ENCODE measurements at places on chromosomes 12 and 14. TPM values are rescaled to one million over a fixed set of nuclear protein-coding genes. Genes with fewer than 3 reads are reported as not detected.

PRKCH gene
- total RNA-seq, result 148 TPM

DIO2 gene
- total RNA-seq, result 1.5 TPM

MYRFL gene
- 0.11 TPM for total RNA-seq

PDZRN4 gene
- not detected for total RNA-seq

MANSC4 gene
- total RNA-seq, result not detected

STAT2 gene
- total RNA-seq, result 85.0 TPM

NKX2-1 gene
- total RNA-seq, result not detected

IFNG-AS1 gene
- not detected for total RNA-seq

RNF212B gene
- total RNA-seq, result not detected

KRT72 gene
- not detected for total RNA-seq

CELA1 gene
- total RNA-seq, result not detected

DLGAP5 gene
- 102 TPM for total RNA-seq

TMEM63C gene
- total RNA-seq, result 0.64 TPM

SYNJ2BP gene
- total RNA-seq, result 2.1 TPM

KLRG1 gene
- total RNA-seq, result 3.0 TPM

PMEL gene
- total RNA-seq, result 2.5 TPM

SALL2 gene
- 1.2 TPM for total RNA-seq

PAH gene
- total RNA-seq, result 0.21 TPM

GYS2 gene
- not detected for total RNA-seq

TAS2R13 gene
- 2.1 TPM for total RNA-seq

OR6C2 gene
- not detected for total RNA-seq

NAB2 gene
- 20.6 TPM for total RNA-seq

MYF5 gene
- not detected for total RNA-seq

GUCY2C gene
- not detected for total RNA-seq

LHX5 gene
- not detected for total RNA-seq

IL26 gene
- total RNA-seq, result 8.0 TPM

LBHD2 gene
- not detected for total RNA-seq

PROX2 gene
- 0.71 TPM for total RNA-seq

ASCL1 gene
- total RNA-seq, result not detected

RNF41 gene
- total RNA-seq, result 31.4 TPM

CLEC2D gene
- total RNA-seq, result 267 TPM

ZNF641 gene
- total RNA-seq, result 14.9 TPM

All from activated T-helper 17 cell treated with anti-CD3 and anti-CD28 coated beads, Interleukin-2, amount 50 U/mL, for 72 hours (primary cell).